Hippocampal formation (tissue), 2 donors: ENCODE measurements at places on chromosomes 2 and 18.

GRCh38 chr2:200077210-200077650, 121.8 kb downstream of the MAIP1 start:
- DNase-seq = no peak

- DNase-seq = no peak
Measured at GRCh38 chr2:129248198-129248597, 731.3 kb upstream of the RAB6C start.

GRCh38 chr18:75227535-75228296, 17.1 kb downstream of the TSHZ1 start:
- no peak for DNase-seq

DNA sequence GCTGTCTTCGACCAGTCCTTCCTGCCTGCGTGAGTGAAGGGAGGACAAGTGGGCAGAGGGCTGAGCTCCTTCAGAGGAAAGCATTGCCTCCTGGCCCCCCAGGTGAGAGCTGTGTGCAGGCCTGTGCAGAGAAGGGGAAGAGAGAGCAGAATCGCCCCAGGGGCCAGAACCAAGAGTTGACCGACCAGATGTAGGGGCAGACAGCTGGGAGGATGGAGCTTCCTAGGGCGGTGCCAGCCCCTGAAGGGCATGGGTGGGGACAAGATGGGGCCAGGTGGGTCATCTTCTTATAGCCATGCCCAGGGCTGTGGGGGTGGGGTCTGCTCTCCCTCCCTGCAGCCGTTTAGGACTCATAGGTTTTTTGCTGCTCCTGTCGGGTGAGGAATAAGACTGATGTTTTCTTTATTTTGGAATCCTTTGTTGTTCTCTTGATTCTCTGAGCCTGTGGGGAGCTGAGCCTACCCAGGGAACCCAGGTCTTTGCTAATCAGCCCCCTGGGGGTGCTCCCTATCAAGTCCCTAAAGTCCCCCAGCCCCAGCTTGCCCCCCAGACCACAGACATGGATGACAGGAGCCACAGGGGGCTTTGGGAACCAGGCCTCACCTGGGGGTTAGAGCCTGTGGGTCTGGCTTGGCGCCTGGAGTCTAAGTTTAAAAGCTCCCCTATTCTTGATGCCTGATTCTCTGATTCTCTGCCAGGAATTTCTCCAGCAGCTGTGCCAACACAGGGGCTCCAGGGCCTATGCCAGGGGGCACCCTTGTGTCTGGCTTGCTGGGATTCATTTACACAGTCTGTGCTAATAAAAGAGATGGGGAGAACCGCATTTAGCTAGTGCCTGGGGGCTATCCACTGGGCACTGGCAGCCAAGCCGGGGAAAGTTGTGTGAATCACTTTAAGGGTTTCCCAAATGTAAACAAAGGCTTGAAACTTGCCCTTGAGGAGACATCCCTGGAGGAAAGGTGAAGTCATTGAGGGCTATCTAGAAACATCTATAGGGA, 9.3 kb upstream of the EFHD1 start:
- DNase-seq = no peak

DNA sequence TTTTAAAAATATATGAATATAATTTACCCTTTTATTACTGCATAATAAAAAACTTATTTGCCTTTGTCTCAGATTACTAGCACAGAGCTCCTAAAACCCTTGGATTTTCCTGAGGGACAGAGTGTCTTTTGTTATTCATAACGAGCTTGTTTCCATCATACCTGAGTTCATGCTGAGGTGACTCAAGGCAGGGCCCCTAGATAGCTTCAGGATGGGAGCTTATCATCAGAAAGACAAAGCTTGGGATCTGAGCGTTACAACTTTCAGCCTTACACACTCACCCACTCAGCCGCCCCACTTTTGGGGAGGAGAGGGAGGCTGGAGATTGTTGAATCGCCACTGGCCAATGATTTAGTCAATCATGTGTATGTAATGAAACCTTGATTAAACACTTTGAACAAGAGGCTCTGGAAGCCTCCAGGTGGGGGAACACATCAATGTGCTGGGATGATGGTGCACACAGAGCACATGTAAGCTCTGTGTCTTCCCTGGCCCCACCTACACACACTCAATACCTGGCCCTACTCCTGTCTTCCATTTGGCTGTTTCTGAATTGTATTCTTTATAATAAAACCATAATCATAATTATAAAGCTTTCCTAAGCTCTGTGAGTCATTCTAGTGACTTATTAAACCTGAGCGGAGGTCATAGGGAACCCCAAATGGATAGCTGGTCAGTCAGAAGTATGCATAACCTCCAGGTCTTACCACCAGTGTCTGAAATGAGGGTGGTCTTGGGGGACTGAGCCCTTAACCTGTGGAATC, 28.5 kb upstream of the DNAH7 start:
- no peak for DNase-seq

- DNase-seq = no peak
Measured at GRCh38 chr2:25115902-25116301, 52.5 kb downstream of the POMC start.

- no peak for DNase-seq
Measured at GRCh38 chr2:118134650-118135049, 46.4 kb downstream of the INSIG2 start.

DNA sequence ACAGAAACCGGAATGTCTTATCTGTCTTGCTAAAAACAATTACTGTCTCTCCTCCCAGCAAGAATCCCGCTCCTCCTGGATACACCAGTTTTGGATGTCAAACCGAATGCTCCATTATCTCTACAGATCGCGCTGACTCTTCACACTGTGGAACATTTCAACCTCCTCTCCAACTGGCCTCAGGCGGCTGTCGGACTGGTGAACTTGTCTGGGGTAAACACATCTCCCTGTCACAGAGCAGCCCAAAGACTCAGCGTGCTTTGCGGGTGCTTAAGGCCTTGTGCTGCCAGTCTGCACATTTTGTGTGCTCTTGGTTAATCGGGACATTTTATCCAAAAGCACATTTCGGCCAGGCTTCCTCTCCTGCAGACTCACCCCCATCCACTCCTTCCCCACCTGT, 173.1 kb downstream of the ICOS start:
- DNase-seq = no peak

DNA sequence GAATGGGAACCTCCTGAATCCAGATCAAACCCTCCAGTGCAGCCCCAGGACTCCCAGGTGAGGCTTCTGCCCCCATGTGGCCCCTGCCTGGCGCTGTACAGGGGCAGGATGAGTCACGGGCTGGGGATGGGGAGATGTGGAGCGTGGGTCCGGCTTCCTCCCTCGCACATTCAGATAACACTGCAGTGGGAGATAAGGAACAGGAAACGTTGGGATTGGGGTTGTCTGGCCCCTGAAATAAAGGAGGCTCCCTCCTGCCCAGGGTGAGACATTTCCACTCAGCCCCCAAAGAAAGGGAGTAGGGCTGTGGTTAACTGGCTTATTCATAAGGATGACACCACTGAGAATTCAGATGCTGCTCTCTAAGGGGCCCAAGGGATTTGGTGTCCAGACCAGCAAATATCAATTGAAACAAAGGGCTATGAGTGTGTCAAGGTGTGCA, 30.7 kb downstream of the IGFBP5 start:
- no peak for DNase-seq

GRCh38 chr2:14982790-14983189, 350.3 kb downstream of the LRATD1 start:
- DNase-seq = no peak

- DNase-seq = no peak
Measured at GRCh38 chr18:62505669-62506494, 16.9 kb upstream of the ZCCHC2 start.

- no peak for DNase-seq
Measured at GRCh38 chr2:177171418-177171865, 41.2 kb upstream of the HNRNPA3 start.
